ENCODE measurements at places on chromosomes 1 and 21.

DNA sequence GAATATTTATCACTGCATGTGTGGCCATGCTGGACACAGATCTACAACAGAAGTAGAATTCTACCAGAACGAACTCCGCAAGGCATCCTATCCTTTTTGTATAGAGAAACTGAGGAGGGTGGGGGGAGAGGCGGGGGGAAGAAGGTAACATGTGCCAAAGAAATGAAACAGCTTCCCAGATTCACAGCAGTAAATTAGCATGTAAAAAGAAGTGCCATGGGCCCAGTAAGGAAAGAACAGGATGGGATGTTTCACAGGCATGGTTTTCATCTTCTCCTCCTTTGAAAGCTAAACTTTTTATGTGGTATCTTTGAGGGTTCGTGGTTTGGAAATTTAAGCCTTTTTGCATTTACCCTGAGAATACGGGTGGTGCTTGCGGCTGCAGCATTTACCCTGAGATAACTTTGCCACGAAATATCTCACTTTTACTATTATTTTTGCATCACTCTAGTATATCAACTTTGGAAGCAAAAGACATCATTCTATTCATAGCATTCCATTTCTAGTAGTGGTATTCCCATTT lies 168.9 kb downstream of the TPR start:
- DNase-seq = no peak

GRCh38 chr1:208533746-208534598 lies 289.8 kb upstream of the PLXNA2 start:
- DNase-seq = no peak

- DNase-seq = no peak
These were observed 135.8 kb downstream of the VAV3 start for GRCh38 chr1:107829036-107829770.

- DNase-seq = no peak
These were observed 284.9 kb upstream of the RUNX1 start for GRCh38 chr21:35333831-35334618.
